Fibroblast of skin of left biceps (primary cell): ENCODE measurements at places on chromosomes 1 and 21.

DNA sequence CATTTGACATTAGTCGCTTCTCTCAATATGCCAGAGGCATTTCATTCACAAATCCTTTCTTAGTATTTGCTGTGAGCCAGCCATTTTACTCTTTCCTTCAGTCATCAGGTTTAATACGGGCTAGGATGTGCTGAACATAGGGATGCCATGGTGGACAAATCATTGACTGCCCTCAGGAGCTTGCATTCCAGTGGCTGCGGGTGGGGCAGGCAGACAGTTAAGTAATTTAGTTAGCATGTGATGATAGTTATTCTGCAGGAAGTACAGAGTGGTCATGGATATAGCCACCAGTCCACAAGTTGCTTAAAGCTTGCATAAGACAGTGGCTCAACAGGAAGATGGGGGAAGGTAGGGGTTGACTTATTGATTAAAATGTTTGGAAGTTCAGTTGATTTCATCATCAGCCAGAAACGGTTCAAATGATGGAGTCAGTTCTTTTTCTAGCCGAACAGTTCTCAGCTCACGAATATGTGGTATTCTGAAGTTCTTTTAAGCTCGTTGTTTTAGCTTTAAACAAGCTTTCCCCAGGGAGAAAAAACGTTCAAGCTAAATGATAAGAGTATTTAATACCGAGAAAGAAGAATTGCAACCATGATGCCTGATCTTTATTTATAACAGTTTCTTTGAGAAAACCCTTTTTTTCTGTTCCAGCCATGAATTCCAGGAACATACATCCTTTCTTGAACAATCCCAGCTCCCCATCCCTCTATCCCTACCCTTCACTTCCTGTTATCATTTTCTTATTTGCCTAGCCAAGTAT lies 1.4 kb downstream of the SLC22A15 start:
- peak; percentile 45 for DNase-seq

DNA sequence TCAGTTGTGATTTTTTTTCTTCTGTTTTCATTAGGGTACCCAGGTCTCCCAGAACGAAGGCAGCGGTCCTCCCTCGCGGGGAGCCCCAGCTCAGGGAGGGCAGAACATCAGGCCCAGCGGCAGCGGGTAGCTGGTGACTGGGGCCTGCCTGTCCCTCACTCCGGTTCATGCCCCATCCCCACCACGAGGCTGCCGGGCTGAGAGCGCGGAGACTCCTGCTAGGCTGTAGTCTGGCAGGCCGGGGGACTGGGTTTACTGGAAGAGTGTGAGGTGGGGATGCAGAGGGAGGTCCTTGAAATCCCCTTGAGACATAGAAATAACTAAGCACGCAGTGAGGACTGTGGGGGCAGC lies 10.5 kb downstream of the BRINP2 start:
- DNase-seq, result no peak

DNA sequence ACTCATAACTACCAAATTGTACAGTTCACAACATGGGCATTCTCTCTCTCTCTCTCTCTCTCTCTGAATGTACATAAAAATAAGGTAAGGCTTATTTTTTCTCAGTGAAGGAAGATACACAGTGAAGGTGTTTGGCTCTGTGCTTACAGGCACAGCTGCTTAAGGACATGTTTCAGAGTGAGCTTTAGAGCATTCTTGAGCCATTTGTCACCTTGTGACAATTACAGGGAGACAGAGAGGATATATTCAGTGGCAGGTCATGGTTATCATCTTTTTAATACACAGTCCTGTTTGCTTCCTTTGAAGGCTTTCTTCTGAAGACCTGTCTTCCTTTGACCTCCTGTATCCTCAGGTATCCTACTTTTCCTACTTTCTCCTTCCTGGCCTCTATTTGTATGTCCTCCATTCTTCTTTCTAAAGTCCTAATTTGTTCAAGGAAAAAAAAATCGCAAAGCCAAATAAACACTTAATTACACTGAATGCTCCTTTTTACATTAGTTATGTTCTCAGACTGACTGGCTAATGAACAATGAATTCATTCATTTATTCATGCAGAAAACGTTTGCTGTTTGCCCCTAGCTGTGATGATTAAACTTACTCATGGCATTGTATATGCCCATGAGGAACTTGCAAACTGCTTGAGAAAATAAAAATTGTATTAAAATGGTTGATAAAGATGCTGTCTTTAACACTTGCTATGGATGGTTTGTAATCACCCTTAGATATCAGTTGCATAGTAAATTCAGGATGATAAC lies 33.4 kb downstream of the HSD17B7 start:
- no peak for DNase-seq

DNA sequence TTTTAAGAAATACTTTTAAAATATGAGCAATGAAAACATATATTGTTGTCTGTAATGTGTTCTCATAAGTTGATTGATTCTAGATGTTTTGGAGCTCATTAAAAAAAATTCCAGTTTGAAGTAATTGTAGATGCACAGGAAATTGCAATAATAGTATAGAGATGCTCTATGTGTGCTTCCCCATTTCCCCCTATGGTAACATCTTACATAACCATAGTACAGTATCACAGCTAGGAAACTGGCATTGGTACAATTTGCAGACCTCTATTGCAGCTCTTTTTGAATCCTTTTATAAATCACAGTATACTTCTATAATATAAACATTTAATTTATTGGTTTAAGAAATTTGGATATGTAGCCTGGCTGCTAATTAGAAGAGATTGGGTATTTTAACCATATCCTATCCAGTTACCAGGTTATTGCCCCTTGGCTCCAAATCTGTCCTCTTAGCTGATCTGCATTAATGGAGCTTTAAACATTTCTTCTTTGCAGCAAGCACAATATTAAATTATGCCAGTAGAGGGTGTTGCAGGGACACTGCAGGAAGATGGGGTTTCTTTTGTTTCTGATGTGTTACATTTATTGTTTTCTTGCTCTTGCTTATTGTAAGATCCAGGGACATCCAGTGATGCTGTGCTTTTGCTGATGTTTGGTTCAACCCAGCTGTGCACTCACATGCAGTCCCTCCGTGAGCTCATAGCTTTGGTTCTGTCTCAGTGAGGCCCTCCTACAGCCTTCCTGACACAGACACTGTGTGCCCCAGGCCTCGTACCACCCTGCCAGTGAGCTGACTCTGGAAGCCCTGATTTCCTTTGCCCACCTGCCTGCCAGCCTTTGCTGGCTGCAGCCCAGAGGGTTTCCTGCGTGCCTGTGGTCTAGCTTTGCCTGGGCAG lies 103.3 kb downstream of the RABGAP1L start:
- peak; percentile 18 for DNase-seq

GRCh38 chr1:109772658-109773202 lies 9.0 kb upstream of the EPS8L3 start:
- DNase-seq, result no peak

DNA sequence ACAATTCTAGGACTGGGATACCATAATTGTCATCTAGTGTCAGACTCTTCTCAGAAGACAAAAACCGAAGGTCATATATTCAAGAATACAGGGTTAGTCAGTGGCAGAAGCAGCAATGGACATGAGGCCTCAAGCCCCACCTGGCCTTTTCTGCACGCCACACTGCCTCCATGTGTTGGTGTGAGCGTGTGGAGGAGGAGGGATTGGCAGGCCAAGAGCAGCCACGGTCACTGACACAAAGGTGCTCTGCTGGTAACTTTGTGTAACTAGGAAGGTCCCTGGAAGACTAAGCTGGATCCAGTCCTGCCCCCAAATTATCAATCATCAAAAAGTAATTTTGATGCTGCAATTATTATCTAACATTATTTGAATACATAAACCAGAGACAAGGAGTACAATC lies 34.9 kb downstream of the HSF2BP start:
- no peak for DNase-seq

DNA sequence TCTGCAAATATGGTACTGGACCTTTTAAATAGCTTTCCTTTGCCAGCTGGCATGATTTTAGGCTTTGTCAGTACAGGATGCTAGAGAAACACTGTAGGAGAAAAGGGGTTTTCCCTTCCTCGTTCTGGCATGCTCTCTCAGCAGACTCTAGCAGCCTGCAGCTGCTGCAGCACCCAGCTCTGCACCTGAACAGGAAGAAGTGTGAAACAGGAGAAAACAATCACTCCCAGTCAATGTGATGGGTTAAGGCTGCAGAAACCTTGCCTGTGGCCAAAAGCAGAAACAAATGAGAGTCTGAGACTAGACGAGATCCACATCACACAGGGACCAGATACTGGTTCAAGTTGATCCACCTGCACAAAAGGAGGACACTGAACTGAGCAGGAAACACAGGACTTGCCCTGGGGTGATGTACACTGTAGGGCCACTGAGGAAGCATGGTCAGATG lies 21.2 kb downstream of the OVGP1 start:
- no peak for DNase-seq
